SK-N-SH (cell line): ENCODE measurements at places on chromosomes 12 and 14. TPM values are rescaled to one million over a fixed set of nuclear protein-coding genes. Genes with fewer than 3 reads are reported as not detected.

Gene MYF5
- not detected in 2 replicates for polyA plus RNA-seq

Gene NID2
- 15.9 and 22.7 TPM in 2 replicates for polyA plus RNA-seq

Gene CLEC9A
- polyA plus RNA-seq: not detected in 2 replicates

Gene TPH2
- not detected in 2 replicates for polyA plus RNA-seq

Gene LRRIQ1
- 0.39 and 0.67 TPM in 2 replicates for polyA plus RNA-seq

DNA sequence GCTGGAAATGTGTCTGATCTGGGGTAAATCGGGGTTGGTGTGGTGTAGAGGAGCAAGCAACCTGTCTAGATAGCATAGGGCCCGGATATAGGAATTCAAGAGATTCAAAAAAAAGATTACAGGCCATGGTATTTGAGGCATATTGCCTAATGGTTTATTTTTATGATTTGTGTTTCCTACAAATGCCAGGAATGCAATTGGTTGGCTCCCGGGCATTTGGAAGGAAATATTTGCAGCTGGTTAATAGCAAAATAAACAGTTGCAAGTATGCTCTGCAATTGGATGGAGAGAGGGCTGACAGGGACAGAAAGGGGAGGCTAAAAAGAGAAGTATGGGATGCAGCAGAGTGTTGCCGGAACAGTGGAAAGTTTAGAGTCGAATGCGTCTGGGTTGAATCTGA, 315.6 kb upstream of the ATP2B1 start:
- DNase-seq: no peak

- DNase-seq: no peak
These were observed 350.7 kb upstream of the DCN start for GRCh38 chr12:91533366-91533765.

DNA sequence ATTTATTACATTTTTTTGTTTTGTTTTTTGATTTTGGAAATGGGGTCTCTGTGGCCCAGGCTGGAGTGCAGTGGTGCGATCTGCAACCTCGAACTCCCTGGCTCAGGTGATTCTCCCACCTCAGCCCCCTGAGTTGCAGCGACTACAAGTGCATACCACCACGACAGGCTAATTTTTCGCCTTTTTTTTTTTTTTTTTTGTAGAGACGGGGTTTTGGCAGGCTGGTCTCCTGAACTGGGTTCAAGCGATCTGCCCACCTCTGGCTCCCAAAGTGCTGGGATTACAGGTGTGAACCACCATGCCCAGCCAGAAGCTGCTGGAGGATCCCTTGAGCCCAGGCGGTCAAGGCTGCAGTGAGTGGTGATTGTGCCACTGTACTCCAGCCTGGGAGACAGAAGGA, 2.3 kb downstream of the MON2 start:
- no peak for DNase-seq

Gene HOXC9
- polyA plus RNA-seq: 1.2 and 1.9 TPM in 2 replicates

Gene NRIP2
- polyA plus RNA-seq: not detected in 2 replicates

Gene SPX
- not detected in 2 replicates for polyA plus RNA-seq

GRCh38 chr12:27434673-27435565, 11.6 kb upstream of the SMCO2 start:
- peak; percentile 54 for DNase-seq

DNA sequence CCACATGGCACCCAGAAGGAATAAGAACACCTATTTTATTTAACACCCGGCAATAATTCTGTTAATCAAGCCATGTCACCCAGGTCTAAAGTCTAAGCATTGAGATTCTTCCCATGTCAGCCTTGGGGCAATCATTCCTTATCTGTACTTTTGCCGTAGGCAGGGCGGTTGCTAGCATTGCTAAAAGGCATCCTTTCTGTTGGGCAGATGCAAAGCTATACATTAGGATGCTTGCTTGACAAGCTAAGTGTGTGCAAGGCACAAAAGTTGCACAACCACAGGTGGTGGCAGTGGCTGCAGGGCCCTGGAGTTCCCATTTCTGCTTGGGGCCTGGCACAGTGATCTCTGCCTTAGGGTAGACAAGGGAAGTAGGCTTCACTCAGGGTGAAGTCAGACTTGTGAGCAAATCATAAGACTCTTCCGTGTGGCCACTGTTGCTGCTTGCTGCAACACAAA, 12.5 kb upstream of the GALNT6 start:
- DNase-seq: no peak

Gene RPGRIP1
- not detected in 2 replicates for polyA plus RNA-seq

- DNase-seq: no peak
These were observed 87.4 kb downstream of the TSPAN9 start for GRCh38 chr12:3164454-3165077.

- no peak for DNase-seq
These were observed 26.3 kb downstream of the ITGA7 start for GRCh38 chr12:55681142-55682077.

DNA sequence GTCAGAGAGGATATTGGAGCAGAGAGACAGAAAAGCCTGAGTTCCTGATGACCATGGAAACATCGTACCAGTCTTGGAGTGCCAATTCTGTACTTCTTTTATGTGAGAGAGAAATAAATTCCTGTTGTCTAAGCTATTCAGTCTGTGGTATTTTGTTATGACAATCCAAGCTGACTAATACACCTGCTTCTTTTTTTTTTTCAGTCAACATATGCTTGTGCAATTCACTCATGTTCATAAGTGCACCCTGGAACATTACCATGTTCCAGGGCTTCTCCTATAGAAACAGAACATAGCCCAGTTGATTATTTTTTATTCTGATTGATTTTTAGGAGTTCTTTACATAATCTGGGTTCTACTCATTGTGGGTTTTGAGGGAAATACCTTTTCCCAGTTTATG, 1.7 kb upstream of the CHPT1 start:
- DNase-seq: no peak

Gene AKAP6
- 1.7 and 4.1 TPM in 2 replicates for polyA plus RNA-seq

Gene KRT8
- 47.7 and 49.4 TPM in 2 replicates for polyA plus RNA-seq

Gene MARCHF9
- polyA plus RNA-seq: 21.2 and 24.2 TPM in 2 replicates

GRCh38 chr12:17884581-17884980, 205.4 kb downstream of the RERGL start:
- DNase-seq: no peak
